ENCODE measurements at places on chromosomes 2 and 18.

DNA sequence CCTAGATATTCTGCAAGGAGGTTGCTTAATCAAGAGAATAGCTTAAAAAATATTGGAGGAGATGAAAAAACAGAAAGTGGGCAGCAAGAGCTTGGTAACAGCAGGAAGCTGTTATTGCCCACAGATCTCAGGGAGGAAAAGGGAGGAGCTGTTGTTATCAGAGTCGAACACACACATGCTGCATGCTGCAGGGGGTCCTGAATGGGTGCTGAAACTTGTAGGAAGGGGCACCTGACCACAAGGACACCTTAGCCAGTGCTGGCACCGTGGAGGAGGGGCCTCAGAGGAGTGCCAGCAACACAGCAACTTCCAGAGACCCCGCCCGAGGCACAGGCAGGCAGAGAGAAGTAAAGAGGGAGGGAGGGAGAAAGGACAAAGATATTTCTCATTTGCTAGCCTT is 332.9 kb downstream of the SOCS6 start:
- DNase-seq = no peak

GRCh38 chr18:25832001-25832604 is 258.3 kb downstream of the SS18 start:
- DNase-seq = peak; percentile 26

- DNase-seq = no peak
Observed at GRCh38 chr18:58257461-58257860, 213.4 kb downstream of the NEDD4L start.

- peak; percentile 27 for DNase-seq
Observed at GRCh38 chr2:234881413-234882241, 70.2 kb upstream of the SH3BP4 start.

DNA sequence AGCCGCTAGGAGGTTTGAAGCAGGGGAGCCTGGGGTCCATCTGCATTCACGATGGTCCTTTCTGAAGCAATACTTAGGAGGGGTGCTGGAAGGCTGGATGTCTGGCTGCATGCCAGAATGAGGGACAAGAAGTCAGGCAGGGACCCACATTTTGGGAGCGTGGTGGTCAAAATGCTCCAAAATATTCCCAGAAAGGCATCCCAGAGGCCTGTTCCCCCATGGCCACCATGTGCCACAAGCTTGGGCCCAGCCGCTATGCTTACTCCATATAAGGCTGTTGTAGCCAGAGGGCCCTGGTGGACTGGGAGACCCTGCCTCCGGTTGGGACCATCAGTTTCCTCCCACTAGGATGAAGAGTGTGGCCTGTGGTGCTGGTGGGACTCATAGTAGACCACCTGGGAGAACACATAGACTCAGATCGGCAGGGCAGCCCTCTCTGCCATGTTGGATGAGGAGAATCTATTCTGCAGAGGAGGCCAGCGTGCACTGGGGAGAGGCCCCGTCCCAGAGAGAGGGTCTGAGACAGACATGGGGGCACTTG is 3.6 kb upstream of the PROM2 start:
- no peak for DNase-seq

DNA sequence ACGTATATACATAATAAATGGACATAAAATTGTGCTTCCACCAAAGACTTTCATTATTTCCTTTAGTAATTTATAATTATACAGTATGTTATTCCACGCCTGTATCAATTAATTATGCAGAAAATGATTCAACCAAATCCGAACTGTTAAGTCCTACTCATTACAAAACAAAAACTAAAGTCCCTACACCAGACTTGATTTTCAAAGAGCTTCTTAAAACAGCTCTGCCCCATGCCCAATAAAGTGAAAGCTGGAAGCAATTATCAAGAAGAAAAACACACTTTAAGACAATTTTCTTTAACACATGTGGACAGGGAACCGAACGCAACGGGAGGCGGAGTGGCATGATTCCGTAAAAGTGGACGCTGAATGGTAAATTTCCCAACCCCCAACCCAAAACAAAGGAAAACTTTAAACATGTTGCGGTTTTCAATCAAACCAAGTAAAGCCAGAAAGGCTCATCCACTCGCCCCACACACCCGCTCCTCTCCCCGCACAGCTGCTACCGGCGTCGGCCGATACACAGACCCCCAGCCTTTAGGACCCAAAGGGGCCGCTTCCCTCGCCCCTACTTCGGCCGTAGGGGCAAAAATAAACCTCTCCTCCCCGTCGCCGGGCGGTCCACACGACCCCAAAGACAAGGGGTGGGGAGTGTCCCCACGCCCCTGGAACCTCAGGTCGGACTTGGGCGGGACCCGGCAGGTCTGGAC is 705 bp downstream of the YES1 start:
- DNase-seq = no peak

GRCh38 chr2:239793836-239794235 is 231.3 kb downstream of the NDUFA10 start:
- no peak for DNase-seq

DNA sequence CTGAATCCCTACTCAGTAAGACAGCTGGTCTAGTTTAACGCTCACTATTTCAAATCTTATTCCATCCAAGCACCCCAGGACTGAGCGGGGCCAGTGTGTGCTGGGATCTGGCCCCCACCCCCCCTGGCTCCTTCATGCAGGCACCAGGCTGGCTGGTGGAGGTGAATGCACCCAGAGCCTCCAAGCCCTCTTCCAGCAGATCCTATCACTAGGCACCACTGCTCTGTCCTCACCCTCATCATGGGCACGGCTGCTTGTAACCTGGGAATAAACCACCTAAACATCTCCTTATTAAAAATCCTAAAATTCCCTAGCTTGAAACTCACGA is 194.3 kb downstream of the ARL4C start:
- DNase-seq = no peak

DNA sequence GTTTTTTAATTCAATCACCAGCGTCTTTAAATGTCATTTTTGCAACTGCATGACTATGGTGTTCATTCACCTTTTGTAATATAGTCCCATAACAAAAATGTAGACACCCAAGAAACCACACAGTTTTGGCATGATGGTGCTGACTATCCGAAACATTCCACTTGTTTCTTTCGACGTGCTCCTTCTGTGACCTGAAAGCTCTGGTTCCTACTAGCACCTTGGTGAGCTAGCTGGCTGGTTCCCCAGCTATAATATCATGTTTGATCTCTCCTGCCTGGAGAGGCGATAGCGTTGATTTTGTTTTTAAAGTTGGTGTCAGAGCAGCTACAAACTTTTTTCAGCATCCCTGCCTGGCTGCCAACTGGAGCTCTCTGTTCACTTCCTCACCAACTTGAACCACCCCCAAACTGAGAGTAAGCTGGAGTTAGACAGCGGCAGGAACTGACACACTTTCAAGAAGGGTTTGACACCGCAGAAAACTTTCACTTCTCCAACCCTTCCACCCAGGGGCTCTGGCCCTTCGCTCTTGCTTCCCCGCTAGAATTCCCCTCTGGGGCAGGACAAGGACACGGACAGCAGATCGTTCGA is 1.1 kb downstream of the ATAD2B start:
- DNase-seq = peak; percentile 12

GRCh38 chr2:41886757-41887156 is 161.1 kb upstream of the PKDCC start:
- DNase-seq = no peak

- no peak for DNase-seq
Observed at GRCh38 chr2:47772343-47772742, 10.6 kb upstream of the MSH6 start.

- no peak for DNase-seq
Observed at GRCh38 chr2:63880625-63881024, 38.9 kb downstream of the UGP2 start.

GRCh38 chr2:212979799-212980198 is 171.6 kb downstream of the IKZF2 start:
- no peak for DNase-seq

DNA sequence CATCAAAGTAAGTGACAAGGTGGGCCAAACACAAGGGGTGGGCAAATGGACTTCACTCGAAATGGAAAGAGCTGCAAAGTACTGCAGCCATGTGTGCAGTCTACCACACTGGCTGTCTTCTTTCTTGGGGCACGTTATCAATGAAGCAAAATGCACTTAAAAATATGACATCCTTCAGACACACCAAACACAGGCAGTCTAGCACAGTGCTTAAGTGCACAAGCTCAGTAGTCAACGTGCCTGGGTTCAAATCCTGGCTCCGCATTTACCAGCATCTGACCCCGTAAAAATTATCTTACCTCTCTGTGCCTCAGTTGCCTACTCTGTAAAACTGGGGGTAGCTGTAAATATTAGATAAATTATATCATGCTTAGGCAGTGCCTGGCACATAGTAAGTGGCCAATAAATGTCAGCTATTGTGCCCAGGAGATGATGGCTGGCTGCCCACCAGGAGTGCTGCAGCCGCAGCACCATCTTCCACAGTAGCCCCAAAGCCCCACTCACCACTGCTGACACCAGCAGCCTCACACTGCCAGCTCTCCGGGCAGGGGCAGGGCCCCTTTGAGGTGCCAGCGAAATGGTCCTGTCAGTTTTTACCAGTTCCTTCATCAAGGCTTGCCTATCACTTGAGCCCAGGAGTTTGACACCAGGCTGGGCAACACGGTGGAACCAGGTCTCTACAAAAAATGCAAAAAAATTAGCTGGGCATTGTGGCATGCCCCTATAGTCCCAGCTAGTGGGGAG is 121.8 kb upstream of the SLC1A4 start:
- DNase-seq = no peak

GRCh38 chr2:217918308-217919024 is 84.3 kb downstream of the TNS1 start:
- DNase-seq = no peak

DNA sequence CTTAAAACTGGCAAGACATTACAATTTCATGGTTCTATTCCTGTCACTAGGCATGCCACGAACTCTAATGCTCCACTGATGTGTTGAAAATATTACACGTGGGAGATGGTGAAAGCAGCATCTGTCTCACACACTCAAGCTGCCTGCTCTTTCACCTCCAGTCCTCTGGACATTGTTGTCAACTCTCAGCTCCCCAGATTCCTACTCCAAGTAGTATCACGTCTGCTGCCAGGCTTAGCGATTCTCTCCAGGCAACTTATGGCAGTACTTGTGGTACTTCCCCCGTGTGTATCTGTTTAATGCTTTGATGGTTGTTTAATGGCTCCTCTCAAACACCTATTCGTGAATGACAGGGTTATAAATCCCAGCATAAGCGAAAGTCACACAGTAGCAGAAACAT is 103.8 kb downstream of the TMEFF2 start:
- DNase-seq = peak; percentile 27

- DNase-seq = no peak
Observed at GRCh38 chr2:145185696-145186095, 665.8 kb upstream of the ZEB2 start.

DNA sequence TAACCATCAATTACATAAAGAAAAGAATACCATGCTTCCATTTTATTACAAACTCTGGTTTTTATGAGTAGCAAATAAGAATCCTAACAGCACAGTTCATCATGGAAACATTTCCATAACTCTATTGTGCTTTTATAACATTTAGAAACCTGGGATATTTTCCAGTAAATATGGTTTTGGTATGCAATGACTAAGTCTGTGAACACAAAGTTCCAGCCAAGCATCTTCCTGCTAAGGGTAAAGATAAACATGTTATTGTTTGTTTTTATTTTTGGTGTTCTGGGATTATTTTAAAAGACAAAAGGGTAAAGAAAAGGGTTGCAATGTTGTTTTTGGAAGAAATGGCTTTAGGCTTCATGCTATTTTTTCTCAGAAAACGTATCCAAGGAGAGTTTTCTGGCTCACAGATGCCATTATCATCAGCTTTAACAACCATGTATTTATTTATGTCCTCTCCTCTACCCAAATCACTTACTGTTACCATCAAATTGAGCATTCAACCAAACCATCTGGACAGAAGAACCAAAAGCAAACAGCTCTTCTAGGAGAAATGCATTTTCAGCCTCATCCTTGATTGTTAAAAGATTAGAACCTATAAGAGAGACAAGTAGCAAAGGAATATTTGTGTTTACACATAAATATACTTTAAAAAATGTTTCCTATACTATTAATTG is 116.0 kb downstream of the PLA2R1 start:
- DNase-seq = peak; percentile 13

GRCh38 chr2:169822036-169822435 is 2.7 kb downstream of the METTL5 start:
- no peak for DNase-seq

- no peak for DNase-seq
Observed at GRCh38 chr2:110993557-110994231, 127.0 kb upstream of the BCL2L11 start.

GRCh38 chr18:79524181-79525078 is 128.7 kb downstream of the NFATC1 start:
- DNase-seq = no peak

DNA sequence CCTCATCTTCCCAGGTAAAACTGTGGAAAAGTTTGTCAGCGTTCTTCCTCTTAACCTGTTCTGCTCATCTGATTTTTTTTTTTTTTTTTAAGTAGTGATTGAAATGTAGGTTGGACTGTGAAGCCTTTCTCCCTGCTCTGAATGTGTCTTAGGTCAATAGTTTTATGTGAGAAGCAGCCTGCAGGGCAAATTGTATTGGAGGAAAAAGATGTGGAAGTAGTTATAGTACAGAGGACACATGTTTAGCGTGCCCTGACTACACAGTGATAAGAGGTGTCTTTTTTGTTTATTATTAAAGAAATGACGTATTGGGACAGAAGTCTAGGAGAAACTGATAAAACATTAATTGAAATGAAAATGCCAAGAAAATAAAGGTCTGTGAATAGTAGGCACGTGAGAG is 1.5 kb downstream of the MTA3 start:
- DNase-seq = no peak

DNA sequence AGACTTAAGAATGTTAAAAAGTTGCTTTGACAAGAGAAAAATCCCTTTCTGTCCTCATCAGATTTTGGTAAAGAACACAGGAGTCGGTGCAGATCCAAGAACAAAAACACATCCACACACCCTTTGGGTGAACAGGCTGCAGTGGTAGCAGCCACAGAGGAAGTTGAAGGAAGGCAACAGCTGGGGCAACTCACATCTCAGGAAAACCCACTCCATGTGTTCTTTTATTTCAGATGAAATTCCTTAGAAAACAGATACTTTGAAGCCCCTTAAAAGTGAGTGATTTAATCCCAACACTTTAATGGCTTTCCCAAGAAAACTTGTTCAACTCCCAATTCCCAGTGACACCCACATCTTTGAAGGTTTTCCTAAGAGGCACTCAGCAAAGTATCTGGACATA is 271.3 kb downstream of the ICOS start:
- DNase-seq = no peak

GRCh38 chr2:72917138-72917876 is at the start of gene EMX1:
Gene EMX1, plus strand, starts transcription at chr2:72917519. Its CDS starts 334 bp downstream, at chr2:72917853.
- peak; percentile 66 for DNase-seq

Measured in NCI-H1694 (cell line).